ENCODE measurements at places on chromosomes 7 and 10. TPM values are rescaled to one million over a fixed set of nuclear protein-coding genes. Genes with fewer than 3 reads are reported as not detected.

The CPN1 gene
- total RNA-seq, result 0.66 TPM

DNA sequence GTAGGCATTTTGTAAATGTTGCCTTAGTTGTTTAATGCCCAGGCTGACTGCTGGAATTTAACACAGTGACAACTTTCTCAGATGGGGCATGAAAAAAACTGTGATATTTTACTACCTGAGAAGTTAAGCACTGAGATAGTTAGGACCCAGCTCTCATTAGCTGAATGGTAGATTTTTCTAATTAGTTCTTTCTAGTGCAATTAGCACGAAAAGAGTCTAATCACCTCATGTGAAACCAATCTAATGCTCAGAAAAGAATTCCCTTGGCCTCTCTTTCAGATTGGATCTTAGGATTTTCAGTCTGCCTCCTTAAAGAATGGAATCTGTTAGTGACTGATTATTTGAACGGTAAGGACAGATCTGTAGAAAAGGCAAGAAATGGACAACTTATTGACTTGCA lies 743.2 kb downstream of the AUTS2 start:
- DNase-seq, result no peak

The CUBN gene
- total RNA-seq, result 0.46 TPM

- no peak for DNase-seq
These were observed 20.9 kb downstream of the RGS10 start for GRCh38 chr10:119521443-119522204.

- peak; percentile 46 for DNase-seq
These were observed at the start of gene RAPGEF5 for GRCh38 chr7:22356701-22357310. TSS of gene RAPGEF5 (minus strand) at chr7:22357154. CDS start at chr7:22357060, 94 bp downstream.

The MYO1G gene
- 0.48 TPM for total RNA-seq

GRCh38 chr10:35451151-35452016 lies 115.1 kb downstream of the CCNY start:
- DNase-seq, result no peak

- no peak for DNase-seq
These were observed 206.5 kb downstream of the SORCS1 start for GRCh38 chr10:106957823-106958588.

The TAS2R41 gene
- 0.31 TPM for total RNA-seq

DNA sequence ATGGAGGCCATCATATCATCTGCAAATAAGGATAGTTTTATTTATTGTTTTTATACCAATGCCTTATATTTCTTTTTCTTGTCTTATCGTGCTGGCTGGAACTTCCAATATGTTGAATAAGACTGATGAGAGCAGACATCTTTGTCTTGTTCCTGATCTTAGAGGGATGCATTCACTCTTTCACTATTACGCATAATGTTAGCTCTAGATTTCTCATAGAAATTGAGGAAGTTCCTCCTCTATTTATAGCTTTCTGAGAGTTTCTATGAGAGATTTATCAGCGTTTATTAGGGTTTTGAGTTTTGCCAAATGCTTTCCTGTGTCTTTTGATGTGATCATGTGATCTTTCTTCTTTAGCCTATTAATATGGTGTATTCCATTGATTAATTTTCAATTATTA lies 49.3 kb downstream of the COL28A1 start:
- no peak for DNase-seq

The WEE2 gene
- total RNA-seq, result 0.04 TPM
